Smooth muscle cell of the pulmonary artery (primary cell): ENCODE measurements at places on chromosomes 4 and X. TPM values are rescaled to one million over a fixed set of nuclear protein-coding genes. Genes with fewer than 3 reads are reported as not detected.

DOCK11 gene
- total RNA-seq, result 29.7 and 33.8 TPM in 2 replicates

STIM2 gene
- 6.1 and 9.4 TPM in 2 replicates for total RNA-seq

EVC gene
- total RNA-seq, result 50.0 and 54.0 TPM in 2 replicates

BTC gene
- 0.30 and 0.78 TPM in 2 replicates for total RNA-seq
